ENCODE measurements at places on chromosomes 4 and X.

DNA sequence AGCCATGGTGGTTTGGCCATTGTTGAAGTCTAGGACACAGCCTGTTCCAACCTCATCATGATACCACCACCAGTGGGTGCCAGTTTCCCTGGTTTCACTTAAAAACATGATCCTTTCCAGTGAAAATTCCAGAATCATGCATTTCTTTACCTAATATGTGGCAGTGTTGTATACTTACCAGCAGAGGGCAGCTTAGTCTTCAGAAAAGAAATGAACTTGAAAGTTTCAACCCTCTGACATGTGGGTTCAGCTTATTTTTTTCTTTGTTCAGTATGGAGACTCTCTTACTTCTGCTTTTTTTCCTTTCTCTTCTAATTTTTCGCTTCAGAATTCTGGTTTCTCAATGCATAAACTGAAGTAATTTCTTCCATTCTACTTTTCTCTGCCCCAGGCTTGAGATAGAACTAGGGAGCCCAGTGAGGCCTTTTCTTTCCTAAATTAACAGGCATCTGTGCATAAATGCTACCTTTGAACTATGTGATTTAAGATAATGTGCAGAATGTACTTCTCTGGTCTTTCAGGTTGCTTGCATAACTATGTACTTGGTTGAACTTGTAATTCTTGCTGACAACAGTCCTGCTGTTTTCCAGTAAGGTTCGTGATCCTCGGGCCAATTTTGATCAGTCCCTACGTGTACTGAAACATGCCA is 10.7 kb downstream of the LIAS start:
- DNase-seq = peak; percentile 25

GRCh38 chr4:581181-581580 is 5.1 kb upstream of the TMEM271 start:
- no peak for DNase-seq

DNA sequence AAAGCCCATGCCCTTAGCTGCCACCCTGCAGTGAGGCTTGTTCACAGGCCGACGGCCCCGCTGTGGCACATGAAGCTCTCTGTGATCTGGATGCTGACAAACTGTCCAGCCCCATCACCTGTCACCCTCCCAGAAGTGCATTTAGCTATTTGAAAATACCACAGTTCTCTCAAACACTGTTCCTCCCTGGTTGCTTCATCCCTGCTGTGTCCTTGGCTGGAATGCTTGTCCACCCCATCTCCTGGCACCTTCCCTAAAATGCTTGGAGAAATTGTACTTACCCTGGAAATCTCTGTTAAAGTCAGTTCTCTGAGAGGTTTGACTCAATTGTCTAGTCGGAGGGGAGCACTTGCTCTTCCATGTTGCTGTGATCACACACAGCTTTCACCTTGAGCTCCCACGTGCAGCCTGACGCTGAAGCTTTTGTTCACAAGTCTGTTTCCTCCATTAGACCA is 10.1 kb downstream of the SYNPO2 start:
- DNase-seq = no peak

DNA sequence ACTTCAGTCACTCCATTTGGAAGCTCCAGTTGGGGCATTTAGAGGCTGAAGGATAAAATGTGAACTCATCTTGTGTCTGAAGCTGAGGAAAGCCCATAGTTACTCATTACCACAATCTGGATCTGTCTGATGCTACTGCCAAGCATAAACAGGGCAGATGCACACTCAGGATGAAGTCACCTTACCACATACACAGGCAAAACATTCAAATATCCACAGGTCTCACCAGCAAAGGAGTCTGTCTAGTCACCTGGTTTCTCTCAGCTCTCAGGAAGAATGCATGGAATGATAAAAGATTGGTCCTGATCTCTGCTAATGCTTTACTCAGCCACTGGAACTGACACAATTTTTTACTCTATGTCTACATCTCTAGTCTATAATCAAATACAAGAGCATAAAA is 13.0 kb upstream of the ODAPH start:
- DNase-seq = no peak

- no peak for DNase-seq
Measured at GRCh38 chr4:8221476-8221875, 22.4 kb downstream of the SH3TC1 start.

- no peak for DNase-seq
Measured at GRCh38 chr4:76886848-76887441, 11.0 kb downstream of the SOWAHB start.

- DNase-seq = no peak
Measured at GRCh38 chrX:101347859-101348451, 587 bp downstream of the TIMM8A start.

DNA sequence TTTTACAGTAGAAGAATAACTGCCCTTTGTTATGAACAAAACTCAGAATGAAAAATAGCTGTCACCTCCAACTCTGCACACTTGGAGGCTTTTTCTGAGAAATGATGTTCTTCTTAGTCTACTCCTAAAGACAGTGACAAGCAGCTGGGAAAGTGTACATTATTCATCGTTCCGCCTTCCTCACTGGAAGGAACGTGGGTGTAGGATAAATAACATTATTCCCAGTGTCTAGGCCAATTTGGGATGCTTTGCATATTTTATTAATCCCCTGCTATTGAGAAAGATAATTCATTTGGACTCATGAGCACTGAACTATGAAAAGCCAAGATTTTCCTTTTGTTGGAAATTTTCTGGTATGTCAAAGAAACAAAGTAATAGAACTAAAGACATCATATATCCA is 87.8 kb downstream of the VCX2 start:
- DNase-seq = no peak

DNA sequence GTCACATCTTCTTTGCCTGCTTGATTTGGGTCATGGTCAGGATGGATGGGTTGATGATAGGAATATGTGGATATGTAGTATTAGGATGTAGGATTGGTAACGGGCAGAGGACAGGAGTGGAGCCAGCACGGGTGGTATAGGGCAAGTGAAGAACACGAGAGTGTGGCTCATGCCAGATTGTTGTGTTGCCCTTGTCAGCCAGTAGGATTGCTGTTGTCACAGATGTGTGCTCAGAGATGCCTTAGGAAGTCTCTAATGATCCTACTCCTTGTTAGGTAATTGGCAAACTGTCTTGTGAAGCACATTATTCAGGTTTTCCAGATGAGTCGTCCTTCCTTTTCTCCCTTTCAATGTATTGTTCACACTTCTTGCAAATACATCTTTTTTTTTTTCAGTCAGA is 5.5 kb downstream of the ATP10D start:
- no peak for DNase-seq

DNA sequence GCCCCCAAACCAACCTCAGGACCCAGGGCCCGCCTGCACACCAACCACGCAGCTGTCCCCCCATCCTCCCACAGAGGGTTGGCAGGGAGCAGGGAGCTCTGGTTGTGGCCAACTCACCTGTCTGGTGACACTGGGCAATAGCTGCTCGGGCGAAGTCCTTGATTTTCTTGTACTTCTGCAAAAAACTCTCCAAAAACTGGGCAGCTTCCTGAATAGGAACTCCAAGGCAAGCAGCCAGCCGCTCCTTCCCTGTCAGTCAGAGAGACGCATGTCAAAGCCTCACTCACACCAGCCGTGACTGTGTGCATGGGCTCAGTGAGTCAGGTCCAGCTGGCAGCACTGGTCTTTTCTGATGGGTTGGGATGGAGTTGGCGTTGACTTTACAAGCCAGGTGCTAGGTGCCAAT is 26.4 kb downstream of the NAT8L start:
- DNase-seq = no peak

DNA sequence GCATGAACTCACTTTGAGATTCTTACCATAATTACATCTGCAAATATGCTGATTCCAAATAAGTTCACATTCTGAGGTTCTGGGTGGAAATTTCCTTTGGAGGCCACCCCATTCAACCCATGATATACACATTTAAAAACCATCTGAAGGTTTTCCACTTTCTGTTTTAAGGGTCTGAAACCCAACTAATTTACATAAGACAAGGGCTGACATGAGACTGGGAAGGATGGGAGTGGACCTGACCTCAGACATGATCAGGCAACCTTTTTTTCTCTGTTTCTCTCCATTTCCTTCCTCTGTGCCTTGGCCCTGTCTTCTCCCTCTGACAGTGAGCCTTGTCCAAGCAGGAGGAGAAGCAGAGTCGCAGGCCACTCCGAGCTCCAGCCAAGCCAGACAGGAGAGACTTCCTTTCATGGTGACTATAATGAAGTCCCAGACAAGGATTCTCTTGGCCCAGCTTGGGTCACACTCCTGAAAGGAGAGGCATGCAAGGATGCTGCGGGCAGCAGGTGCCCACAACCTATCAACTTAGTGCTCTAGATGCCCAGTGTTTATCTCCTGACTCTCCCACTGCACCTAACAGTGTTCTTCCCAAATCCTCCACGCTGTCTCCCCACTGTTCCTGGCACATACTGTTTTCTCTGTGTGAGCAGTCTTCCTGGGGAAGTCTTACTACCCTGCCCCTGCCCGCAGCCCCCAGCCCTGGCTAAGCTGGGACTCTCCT is 39.9 kb downstream of the MSX1 start:
- DNase-seq = no peak

DNA sequence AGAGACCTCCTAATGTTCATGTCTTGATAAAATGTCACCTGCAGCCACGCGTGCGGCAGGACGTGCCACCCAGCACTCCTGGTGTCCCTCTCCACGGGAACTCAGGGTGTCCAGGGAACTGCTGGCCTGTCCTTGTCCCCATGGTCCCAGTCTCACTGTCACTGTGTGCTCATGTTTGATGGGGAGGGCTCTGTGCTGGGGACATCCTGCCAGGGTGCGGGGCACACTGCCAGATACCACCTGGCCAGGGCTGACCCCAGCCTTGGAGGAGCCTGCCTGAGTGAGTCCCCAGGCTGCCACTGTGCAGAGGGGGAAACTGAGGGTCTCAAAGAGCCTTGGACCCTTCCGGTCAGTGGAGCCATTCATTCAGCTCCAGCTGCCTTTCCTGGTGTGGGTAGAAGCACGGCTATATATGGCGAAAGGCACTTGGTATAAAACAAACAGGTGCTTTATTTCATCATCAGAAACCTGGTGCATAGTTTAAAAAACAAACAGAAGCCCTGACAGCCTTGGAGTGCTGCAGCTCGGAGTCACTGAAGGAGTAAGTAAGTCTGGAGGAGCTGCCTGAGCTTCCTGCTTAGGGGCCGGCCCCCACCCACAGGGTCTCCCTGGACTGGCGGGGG is 33.0 kb downstream of the NOP14 start:
- no peak for DNase-seq

- DNase-seq = no peak
Measured at GRCh38 chr4:128590773-128591172, 218.7 kb upstream of the JADE1 start.

- DNase-seq = no peak
Measured at GRCh38 chrX:74119016-74119910, 184.7 kb upstream of the ZCCHC13 start.

DNA sequence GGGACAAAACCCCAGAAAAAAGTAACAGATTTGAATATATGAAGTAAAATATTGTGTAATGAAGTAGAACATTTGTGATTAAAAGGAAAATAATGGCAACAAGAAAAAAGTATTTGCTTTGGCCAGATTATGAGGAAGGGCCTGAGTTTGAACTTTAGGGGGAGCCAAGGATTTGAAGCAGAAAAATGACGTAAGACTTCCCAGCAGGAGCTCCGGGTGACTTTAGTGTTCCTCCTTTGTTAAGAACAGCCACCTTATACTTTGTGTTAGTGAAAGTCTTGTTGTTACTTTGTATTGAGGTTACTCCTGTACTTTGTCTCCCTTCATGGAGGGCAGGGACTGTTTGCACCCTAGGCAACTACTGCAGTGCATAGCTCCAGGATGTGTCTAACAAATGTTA is 41.1 kb downstream of the DCUN1D4 start:
- DNase-seq = no peak

DNA sequence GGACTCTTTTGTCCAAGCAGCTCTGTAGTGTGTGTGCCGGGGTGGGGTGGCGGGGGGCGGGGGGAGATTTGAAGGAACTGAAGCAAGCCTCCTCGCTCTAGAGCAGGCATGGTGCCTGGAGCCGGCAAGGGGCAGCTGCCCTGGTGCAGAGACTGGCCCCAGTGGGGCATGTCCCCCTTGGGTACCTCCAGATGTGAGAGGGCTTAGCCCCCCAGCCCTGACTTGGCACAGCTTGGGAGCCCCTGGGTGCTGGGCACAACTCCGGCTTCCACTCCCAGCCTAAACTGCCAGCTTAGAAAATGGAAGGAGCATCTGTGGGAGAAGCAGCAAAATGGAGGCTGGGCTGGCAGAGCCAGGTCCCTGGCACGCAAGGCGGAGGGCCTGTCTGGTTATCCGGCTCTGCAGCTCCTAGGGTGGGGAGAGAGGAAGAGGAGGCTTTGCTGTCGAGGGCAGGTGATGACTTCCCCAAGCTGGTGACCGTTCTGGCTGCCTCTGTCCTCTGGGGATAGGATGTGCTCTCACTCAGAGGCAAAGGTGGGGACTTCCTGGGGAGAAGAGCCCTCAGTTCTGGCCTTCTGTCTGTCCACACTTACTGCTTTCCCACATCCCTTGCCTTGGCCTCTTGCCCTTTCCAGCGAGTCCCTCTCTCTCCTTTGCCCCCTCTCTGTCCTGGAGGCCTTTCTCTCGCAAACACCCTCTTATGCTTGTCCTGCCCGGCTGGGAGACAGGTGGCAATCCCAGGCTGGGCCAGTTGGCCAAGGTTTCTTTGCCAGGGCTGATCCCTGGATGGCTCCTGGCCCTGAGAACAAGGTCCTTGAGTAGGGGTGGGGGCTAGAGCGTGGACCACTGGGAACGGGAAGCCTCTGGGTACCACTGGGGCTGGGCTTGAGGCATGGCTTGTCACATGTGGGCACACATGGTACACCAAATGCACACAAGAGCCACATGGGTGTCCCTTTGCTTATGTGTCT is 2.0 kb downstream of the DLG3 start:
- DNase-seq = no peak

DNA sequence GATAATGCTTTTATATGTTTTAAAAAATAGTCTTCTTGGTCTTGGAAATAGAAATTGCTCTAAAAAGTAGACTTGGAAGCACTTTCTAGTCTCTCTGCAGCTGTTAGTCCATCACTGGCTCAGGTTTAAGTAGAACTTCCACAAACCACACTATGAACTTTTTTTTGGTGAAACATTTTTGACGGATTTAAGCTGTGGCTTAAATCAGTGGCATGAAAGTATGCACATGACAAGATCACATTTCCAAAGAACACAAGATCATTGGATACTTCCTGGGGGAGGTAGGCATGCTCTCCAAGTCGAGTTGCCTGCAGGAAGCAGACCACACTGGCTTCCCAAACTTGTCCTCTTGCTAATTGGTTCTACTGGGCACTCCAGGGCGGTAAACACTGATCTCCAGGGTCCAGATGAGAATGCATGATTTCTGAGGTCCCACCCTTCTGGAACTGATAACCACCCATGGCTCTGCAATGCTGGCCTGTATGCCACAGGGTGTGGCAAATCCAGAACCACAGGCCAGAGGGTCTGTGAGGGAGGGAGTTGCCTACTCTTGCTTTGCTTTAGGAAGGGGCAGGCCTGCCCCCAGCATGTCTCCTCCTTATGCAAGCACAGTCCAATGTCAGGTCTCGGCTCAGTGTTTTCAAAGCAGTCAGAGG is 331.9 kb upstream of the SFRP2 start:
- no peak for DNase-seq
